ENCODE measurements at places on chromosomes 3 and 15.

GRCh38 chr15:74873756-74874424 is 725 bp upstream of the SCAMP2 start:
- DNase-seq = no peak

GRCh38 chr15:64568765-64569164 is 108.4 kb downstream of the ZNF609 start:
- no peak for DNase-seq

- no peak for DNase-seq
Measured at GRCh38 chr3:45056608-45057301, 30.7 kb downstream of the CLEC3B start.

GRCh38 chr15:41523097-41523496 is 9.5 kb upstream of the LTK start:
- DNase-seq = no peak

GRCh38 chr3:195411836-195412235 is 31.0 kb downstream of the ACAP2 start:
- DNase-seq = no peak

- no peak for DNase-seq
Measured at GRCh38 chr15:84034578-84035398, 200.8 kb upstream of the GOLGA6L4 start.

- no peak for DNase-seq
Measured at GRCh38 chr3:7798276-7798675, 703.3 kb upstream of the LMCD1 start.

- DNase-seq = no peak
Measured at GRCh38 chr15:57320631-57321220, 55.6 kb upstream of the CGNL1 start.

GRCh38 chr3:192819001-192819569 is 91.7 kb upstream of the FGF12 start:
- peak; percentile 16 for DNase-seq

DNA sequence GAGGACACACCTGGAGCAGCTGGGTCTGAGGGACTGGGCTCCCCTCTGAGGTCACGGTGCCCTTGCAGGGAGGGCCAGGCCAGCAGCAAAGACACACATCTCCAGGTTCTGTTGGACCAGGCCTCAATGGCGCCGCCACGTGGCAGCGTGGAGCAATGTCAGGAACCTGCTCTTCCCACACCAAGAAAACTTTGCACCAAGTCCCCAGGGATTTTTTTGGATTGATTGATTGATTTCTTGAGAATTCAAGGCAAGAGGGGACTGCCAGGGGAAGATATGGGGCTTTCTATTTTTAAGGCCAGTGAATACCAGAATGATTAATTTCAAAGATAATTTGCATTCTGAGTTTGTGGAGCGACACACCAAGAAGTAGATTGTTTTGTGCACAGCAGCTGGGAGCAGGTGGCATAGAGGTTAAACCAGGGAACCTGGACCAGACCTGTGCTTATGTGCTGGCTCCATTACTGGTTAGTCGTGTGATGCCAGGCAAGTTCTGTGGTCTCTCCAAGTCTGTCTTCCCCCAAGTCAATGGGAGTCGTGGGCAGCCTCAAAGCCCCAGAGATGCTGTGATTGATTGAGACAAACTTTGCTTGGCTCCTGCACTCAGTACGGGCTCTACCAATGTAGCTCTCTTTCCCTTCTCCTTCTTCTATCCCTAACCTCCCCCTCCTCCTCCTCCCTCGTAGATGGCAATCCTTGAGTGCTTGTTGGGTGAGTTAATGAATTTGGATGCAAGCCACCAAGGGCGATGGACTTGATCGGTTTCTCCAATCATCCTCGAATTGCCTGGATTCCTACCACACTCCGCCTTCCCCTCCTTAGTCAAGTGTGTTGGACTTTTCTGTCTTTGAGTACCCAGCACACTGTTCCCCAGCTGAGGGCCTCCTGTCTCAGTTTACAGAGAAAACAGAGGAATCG is 96.2 kb upstream of the TRPM1 start:
- peak; percentile 52 for DNase-seq

GRCh38 chr15:90857883-90858443 is 10.4 kb upstream of the FURIN start:
- DNase-seq = no peak

- no peak for DNase-seq
Measured at GRCh38 chr15:80780416-80781221, 1.4 kb downstream of the CEMIP start.

GRCh38 chr3:5055357-5056110 is 66.6 kb upstream of the ARL8B start:
- DNase-seq = no peak

DNA sequence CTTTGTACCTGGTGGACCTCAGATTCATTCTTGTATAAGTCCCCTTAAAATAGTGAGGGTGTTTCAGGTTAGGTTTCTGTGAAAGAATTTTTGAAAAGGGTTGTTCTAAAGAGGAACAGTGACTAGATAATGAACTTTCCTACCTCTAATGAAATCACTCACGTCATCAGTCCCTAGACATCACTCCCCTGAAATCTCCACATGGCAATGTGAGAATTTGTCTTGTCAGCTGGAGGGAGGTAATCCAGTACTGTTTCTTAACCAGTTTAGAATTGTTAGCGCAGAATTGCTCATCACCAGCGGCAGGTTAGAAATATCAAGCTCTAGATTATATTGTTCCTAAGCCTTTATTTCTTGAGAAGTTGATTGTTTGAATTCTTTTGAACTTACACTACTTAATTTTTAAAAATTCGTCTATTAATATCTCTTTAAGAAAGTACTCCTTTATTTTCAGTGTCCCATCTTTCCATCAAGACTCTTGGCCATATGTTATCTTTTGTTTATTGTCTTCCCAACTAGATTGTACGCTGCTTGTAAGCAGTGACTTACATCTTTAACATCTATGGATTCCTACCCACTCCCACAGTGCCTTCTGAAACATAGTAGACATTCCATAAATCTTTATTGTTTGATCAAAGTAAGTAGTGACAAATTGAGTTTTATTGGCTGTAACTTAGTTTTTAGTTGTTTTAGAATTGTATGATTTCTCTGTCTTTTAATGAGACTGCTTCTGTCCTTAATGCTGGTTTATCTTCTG is 52.8 kb downstream of the RASA2 start:
- DNase-seq = no peak

DNA sequence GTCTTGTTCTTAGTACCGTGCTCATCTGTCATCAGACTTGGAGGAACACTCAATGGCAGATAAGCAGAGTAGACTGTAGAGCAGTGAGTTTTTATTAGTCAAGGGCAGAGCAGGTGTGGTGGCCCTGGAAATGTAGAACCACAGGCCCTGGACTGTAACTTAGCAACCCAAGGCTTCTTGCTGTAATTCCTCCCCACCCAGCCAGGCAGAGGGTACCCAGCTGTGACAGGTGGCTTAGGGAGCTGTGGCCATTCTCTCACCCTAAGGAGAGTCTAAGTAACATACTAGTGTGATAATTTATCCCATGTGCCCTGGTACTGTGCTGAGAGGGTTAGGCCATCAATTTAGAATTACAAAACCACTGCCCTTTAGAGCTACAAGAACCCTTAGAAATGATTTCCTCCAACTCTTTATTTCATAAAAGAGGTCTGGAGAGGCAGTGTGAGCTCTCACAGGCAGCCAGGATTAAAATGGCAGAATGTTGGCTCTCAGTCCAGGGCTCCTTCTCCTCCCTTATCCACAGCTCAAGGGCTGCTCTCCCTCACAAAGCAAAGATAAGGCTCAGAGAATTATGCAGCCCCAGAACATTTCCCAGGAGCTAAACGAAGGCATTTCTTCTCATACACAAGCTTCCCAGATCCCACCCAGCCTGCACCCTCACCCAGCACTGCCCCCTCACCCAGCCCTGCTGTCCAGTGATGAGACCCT is 3.0 kb downstream of the POMGNT2 start:
- no peak for DNase-seq

DNA sequence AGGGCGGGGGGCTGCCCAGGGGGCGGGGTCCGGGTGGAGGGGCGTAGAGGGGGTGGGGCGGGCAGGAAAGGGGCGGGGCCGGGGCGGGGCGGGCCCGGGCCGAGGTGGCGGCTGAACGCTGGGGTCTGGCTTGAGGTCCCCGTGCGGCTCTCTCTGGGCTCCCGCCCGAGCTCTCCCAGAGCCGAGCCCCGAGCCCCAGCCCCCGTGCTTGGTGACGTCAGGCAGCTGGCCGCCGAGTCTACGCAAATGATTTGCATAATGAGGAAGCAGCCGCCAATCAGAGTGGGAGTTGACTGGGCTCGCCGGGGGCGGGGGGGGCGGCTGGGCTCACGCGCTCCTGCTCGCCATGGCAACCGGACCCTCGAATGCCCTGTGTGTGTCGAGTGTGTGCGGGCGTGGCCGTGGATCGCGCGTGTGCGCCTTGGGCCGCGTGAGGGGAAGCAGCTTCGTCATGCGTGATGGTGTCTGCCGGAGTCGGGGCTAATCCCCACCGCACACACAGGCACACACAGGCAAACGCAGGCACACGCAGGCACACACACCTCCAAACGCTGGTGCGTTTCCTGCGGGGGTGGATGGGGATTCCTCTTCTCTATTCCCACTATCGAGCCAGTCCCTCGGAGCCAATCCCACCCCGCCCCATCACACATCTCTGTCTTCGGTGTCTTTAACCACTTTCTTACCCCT is at the start of gene CELF6:
Gene CELF6 (minus strand): TSS at position 173 of the 687 bp plus-strand sequence. CDS start 283 bp downstream, outside the sequence.
- peak; percentile 49 for DNase-seq

DNA sequence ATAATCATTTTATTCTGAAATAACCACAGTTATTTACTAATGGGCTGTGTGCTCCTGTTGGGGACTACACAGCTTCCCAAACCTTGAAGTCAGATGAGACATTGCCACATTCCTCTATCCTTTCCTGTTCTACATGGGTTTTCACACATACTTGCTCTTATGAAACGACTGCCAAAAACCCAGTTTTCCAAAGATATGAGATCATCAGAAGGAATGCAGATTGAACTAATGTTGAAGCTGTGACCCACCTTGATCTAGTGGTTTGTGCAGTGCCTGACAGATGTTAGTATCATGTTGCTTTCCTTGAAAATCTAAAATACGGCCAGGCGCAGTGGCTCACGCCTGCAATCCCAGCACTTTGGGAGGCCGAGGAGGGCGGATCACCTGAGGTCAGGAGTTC is 144.6 kb downstream of the VGLL4 start:
- DNase-seq = no peak

- DNase-seq = no peak
Measured at GRCh38 chr3:31369637-31370379, 162.9 kb upstream of the STT3B start.

DNA sequence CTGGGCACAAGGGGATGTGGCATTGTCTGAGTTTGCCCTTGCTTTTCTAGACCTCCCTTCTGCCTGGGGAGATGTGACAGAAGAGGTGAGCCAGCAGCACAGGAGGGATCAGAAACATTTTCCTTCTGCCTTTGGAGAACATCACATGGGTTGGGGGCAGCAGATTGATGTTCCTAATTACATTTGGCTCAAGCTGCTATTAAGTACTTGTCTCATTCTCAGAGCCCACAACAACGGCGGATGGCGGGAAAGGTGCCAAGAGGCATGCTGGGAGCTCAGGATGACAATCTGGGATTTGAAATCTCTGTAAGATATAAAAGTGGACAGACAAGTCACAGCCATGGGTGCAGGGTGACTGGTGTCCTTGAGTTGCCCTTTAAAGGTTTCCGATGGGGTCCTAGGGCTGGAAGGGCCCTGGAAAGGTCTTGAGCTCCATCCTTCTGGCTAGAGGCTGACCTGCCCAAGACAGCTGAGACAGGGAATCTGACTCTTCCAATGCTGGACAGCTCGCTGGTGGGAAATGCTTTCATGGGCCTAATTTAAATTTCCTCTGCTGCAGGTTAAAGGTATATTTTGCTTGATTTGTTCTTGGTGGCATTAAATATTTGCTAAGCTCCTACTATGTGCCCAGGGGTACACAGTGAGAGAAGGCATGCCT is 2.4 kb upstream of the CORO2B start:
- no peak for DNase-seq

DNA sequence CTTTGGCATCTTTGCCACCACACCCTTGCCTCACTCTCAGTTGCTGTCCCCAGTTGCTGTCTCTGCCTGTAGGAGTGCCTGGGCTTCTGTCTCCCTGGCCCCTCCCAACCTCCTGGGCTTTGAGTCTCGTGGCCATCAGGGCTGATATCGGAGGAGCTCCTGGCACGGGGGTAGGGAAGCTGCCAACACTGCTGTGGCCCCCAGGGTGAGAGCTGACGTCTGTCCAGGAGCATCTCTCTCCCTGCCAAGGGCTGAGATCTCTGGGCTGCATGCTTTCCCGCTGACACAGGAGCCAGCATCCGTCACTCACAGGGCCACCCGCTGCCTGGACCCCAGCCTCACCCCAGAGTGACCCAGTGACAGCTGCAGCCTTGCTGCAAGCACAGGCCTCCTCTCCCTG is 47.4 kb downstream of the EXOG start:
- no peak for DNase-seq

GRCh38 chr3:98902351-98902740 is 851 bp upstream of the DCBLD2 start:
- no peak for DNase-seq

DNA sequence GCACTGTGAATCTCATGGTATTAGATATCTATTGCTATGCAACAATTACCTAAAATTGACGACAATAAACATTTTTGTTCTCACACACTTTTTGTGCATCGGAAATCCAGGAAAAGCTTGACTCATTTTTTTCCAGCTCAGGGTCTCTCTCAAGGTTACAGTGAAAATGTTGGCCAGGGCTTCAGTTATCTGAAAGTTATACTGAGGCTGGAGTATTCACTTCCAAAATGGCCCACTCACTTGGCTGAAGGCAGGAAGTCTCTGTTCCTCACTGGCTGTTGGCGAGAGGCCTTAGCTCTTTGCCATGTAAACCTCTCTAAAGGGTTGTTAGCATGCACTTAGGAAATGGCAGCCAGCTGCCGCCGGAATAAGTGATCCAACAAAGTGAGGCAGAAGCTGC is 41.4 kb downstream of the OSTN start:
- DNase-seq = no peak

DNA sequence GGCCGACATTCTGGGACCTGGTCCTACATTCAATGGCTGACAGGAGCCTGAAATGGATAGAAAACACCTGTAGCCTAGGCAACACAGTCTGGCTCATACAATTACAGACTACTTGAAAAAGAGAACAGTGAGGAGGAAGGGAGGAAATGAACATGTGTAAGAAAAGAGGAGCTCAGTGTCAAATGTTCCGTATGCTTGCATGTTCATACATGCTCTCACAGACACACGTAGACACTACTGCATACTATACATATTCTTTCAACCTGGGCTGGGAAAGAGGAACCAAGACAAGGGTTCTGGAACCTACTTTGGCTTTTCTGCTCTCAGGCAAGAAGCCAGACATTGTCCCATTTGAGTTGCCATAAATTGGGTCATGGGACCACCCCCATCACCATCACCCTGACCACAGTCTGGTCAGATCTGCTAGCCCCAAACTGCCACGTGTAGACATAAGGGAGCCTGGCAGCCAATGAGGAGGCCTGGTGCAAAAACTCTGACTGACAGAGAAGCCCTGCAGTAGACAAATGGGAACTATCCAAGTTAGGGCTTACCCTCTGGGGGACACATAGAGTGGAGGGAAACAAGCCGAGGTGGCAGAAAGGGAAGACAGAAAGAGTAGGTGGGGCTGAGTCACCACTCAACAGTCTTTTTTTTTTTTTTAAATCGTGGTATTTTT is 310.0 kb downstream of the SHQ1 start:
- no peak for DNase-seq
